ENCODE measurements at places on chromosomes 2 and 18.
A peak's percentile ranks its signal among the peaks of the same experiment; 100 is the strongest.

- peaks cover 70% of the 10 kb centered on the region for H3K27me3 ChIP-seq
- H3K27ac ChIP-seq: no peak overlapping the region
- H3K4me1 ChIP-seq: peaks cover 16% of the 10 kb centered on the region
- no peak for DNase-seq
Measured at GRCh38 chr2:70905443-70906421, 30.0 kb upstream of the ATP6V1B1 start.

GRCh38 chr18:78977637-78978348 lies 1.8 kb upstream of the SALL3 start:
- H3K27ac ChIP-seq: no peak overlapping the region
- H3K4me1 ChIP-seq: peaks cover 19% of the 10 kb centered on the region
- peaks cover 56% of the 10 kb centered on the region for H3K27me3 ChIP-seq

DNA sequence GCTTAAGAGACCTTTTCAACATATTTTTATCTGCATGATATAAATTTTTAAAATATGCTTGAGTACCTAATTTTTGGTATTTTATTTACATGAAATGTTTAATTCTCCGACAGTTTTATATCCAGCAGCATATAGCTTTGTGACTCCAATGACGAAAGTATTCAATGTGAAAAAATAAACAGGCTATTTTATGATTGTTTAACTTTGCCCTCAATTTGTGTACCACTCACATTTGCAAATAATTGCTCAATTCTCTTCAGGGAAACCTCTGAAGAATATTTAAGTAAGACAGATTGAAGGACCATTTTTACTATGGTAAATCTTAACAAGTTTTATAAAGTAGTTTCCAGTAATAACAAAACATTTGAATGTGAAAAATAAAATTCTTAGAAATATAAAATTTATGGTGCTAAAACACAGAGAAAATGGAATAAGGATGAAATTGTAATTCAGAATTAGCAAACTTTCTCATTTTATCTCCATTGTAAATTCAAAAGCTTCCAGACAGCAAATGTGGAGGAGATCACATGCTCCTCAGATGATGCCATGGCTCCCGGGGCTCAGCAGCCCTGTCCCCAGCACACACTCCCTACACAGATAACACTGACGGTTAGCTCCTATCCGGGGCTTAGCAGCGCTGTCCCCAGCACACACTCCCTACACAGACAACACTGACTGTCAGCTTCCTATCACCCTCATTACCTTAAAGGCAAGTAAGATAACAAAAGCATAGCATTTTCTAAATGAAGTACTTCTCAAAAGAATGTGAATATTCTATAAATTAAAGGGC lies 39.7 kb downstream of the SH3YL1 start:
- DNase-seq: no peak
- H3K4me3 ChIP-seq: no peak overlapping the region
- H3K36me3 ChIP-seq: peaks cover 31% of the 10 kb centered on the region
- peaks cover 2% of the 10 kb centered on the region for H3K4me1 ChIP-seq

- peak overlapping the region; percentile 83 for H3K4me3 ChIP-seq
- H3K4me1 ChIP-seq: peaks cover 66% of the 10 kb centered on the region
- peak overlapping the region; percentile 96 for H3K27ac ChIP-seq
- H3K36me3 ChIP-seq: peaks cover 63% of the 10 kb centered on the region
- DNase-seq: peak; percentile 89
- H3K27me3 ChIP-seq: no peaks in the 10 kb centered on the region
Measured at GRCh38 chr18:79405019-79405780, 9.5 kb downstream of the NFATC1 start.

DNA sequence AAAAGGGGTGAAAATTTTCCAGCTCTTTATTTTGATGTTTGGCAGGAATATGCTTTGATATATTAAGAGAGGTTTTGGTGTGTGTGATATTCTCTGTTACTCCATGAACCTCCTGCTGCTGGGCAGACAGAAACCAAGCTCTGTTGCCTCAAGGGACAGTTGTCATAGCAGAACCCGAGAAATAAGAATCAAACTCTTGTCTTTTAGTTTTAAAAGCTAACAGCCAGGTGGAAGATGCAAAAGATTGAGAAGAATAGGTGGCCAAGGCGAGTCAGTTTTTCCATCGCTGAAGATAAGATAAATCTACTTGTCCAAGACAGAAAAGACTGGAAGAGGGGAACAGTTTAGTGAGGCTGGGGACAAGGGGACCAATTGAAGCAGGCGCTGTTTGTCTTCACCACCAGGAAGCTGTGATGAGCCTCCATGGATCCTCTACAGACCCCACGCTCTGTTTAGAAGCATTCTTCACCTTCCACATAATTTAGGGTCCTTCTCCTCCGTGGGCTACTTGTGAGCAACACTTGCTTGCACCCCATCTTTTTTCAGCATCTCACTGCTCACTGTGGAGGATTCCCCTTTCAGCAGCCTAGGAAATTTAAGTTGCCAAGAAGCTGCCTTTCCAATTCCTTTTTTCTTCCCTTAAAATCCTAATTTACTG lies 23.9 kb downstream of the PMAIP1 start:
- DNase-seq: no peak
- H3K4me1 ChIP-seq: peaks cover 46% of the 10 kb centered on the region
- H3K27me3 ChIP-seq: no peaks in the 10 kb centered on the region
- no peak overlapping the region for H3K27ac ChIP-seq
- H3K4me3 ChIP-seq: no peak overlapping the region
- no peaks in the 10 kb centered on the region for H3K36me3 ChIP-seq

DNA sequence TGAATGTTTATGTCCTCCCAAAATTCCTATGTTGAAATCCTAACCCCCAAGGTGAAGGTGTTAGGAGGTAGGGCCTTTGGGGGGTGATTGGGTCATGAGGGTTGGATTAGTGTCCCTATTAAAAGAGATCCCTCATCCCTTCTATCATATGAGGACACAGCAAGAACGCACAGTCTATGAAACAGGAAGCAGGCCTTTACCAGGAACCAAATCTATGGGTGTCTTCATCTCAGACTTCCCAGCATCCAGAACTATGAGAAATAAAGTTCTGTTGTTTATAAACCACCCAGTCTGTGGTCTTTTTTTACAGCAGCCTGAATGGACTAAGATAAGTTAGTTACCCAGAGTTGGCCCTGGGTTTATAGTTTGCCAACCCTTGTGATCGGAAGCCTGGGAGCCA lies 153.1 kb downstream of the INO80D start:
- H3K4me3 ChIP-seq: no peak overlapping the region

DNA sequence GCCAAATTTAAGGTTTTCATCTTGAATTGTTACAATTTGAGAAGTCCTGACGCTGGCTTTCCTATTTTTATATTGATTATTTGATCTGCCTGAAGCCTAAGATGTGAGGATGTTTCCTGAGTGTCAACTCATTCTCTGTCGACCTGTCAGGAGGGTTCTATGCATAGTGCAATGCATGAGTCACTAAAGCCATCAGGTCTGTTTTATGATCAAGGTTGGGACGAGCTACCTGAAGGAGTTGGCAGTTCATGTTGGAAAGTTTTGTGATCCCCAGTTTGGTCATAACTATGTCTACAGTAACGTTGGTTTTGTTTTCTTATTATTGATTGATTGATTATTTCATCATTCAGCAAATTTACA lies 71.2 kb downstream of the NABP1 start:
- no peak overlapping the region for H3K4me3 ChIP-seq
- peaks cover 15% of the 10 kb centered on the region for H3K27me3 ChIP-seq
- H3K27ac ChIP-seq: no peak overlapping the region
- H3K4me1 ChIP-seq: peaks cover 11% of the 10 kb centered on the region
- no peak for DNase-seq

DNA sequence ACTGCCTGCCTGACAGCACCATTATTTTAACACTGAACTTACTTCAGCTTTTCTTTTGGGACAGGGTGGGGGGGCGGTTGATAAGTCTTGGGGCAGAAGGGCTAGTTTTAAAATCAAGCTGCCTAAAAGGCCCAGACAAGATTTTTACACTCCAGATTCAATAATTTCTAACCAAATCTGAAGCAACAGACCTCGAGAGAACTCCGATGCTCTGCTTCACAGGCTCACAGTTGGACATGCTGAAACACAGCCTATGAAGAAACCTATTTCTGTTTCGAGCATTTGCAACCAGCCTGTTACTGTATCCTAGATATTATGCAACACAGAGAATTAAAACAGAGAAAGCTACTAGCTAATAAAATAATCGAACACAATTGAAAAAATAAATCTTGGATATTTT lies 1.3 kb upstream of the MYT1L start:
- no peak for DNase-seq
- H3K36me3 ChIP-seq: no peaks in the 10 kb centered on the region
- H3K27ac ChIP-seq: no peak overlapping the region
